ENCODE measurements at places on chromosomes 12 and 14.

DNA sequence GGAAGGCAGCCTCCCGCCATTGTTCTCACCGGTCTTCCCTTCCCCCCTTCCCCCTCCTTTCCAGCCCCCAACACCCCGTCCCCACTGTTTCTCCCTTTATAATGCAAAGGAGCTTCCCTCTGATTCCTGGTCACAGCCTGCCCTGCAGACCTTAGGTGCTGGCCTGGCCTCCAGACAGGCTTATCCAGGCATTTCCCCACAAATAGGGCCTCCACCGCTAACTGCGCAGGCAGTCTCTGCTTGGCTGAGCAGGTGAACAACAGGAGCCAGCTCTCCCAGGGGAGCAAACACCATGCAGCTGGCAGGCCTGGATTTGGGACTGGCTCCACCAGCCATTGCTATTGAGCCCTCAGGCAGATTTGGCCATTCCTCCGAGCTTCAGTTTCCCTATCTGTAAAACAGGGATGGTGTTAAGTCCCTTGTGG, 46.0 kb downstream of the SMIM41 start:
- DNase-seq, result no peak

GRCh38 chr12:59070322-59070933, 150.1 kb upstream of the LRIG3 start:
- DNase-seq, result no peak

GRCh38 chr14:97336179-97336578, 539.0 kb downstream of the VRK1 start:
- no peak for DNase-seq

GRCh38 chr12:67268335-67268895, 743 bp upstream of the CAND1 start:
- DNase-seq, result peak; percentile 100

DNA sequence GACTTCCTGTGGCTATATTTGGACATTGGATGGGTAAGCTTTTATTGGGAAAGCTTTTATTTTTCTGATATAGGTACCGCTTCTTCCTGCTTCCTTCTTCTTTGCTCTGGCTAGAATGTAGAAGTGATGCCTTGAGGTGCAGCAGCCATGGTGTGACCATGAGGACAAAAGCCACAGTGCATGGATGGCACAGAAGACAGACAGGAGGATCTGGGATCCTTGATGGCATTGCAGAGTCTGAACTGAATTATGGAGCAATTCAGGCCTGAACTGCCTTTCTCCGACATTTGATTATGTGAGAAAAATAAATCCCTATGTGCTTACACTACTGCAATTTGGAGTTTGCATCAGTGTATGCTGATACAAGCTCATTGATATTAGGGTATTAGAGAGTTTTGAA, 191.3 kb upstream of the CRY1 start:
- DNase-seq, result no peak

GRCh38 chr12:21478756-21479455, 22.5 kb downstream of the RECQL start:
- DNase-seq, result no peak

DNA sequence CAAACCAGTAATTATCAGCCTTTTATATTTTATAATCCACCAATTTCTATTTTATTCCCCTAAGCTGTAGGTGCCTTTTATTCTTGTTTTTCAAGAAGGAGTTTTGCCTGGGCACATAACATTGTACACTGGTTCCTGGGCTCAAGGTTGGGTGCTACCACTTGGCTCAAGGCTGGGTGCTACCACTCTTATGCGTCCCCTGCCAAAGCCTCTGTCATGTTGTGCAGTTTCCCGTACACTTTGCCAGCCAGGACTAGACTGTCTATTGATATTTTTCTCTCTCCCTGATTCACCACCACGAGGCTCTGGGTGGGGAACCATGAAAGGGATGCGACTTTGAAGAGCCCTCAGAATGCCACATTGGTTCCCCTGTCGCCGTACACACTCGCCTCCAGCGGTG, 52.5 kb upstream of the VASH1 start:
- no peak for DNase-seq

- peak; percentile 12 for DNase-seq
Measured at GRCh38 chr12:4526923-4527546, 11.7 kb upstream of the RAD51AP1 start.
